ENCODE measurements at places on chromosomes 7 and 10.

DNA sequence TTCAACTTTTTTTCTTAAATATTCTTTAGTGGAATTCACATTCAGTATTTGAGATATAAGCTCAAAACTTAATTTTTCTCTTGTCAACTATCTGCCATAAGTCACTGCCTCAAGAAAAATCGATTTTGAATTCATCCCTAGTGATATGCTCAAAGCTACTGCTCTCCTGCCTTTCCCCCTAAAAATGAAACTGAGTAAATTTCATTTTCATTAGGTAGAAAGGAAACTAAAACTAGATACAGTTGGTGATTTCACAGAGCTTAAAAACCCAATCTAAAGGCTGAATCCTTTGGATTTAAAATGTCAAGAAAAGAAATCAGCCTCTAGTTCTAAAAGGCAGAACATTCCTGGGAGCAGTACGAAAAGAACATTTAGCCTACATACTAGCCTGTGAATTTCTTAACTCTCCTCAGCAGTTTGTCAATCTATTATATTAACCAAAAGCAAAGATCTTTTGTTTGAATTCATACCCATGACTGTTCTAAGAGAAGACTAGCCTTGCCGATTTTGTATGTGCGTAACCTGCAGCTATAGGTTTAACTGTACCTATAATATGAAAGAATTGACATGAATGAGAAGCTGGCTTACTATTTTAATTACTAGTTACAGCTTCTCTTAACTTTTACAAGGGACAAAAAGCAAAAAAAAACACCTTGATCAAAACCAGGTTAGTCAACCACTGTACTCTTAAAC, 4.9 kb upstream of the FAM53B start:
- DNase-seq = no peak

DNA sequence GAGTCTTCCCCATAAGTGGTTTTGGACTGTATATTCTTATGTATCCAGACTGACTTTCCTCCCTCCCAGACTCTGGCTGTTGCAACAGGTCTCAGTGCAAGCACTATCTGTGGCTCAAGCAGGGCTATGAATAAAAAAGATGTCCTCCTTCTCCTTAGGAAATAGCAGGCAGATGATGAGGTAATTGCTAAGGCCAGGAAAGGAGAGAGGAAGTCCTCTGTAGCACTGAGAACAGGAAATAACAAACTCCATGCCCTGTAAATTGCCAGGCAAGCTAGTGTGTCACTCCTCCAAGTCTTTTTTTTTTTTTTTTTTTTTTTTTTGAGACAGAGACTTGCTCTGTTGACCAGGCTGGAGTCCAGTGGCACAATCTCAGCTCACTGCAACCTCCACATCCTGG, 900.1 kb downstream of the TYW1 start:
- DNase-seq = no peak

DNA sequence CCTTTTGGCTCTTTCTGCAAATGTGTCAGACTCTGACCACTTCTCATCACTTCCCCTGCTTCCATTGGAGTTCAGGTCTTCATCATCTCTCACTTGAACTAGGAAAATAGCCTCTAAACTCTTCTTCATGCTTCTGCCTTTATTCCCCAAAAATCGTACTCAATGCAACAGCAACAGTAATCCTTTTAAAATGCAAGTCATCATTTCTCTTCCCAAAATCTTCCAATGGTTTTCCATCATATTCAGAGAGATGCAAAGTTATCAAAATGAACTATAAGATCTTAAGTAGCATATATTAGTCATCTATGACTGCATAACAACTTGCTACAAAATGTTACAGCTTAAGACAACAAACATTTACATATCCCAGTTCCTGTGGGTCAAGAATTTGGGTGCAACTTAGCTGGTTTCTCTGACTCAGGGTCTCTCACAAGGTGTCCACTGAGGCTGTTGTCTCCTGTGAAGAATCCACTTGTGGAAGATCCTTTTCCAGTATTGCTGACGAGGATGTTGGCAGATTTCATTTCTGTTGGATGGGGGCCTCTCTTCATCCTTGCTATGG, 31.0 kb upstream of the ETV1 start:
- DNase-seq = no peak

- no peak for DNase-seq
Observed at GRCh38 chr7:64907641-64908326, 4.7 kb downstream of the ZNF273 start.

GRCh38 chr10:49484486-49485235, 54.3 kb downstream of the ERCC6 start:
- DNase-seq = no peak

GRCh38 chr7:15457990-15458955, 103.5 kb downstream of the AGMO start:
- DNase-seq = no peak

GRCh38 chr10:90047243-90047729, 345.9 kb downstream of the KIF20B start:
- no peak for DNase-seq

DNA sequence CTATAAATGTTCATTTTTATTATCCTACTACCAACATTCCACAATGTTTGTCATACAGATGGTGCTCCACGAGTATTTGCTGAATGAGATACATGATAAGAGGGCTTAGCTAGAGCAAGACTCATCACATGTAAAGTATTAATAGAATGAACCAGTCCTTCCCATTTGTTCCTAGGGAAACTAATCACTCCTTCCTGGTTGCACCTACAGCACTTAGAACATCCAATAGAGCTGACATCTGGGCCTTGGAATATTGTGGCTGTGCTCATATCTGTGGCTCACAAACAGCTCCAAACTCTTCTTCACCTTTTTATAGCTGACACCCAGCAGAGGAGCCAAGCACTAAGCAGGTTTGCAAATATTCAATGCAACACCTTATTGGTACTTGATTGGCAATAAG, 91.9 kb upstream of the C1GALT1 start:
- DNase-seq = no peak

DNA sequence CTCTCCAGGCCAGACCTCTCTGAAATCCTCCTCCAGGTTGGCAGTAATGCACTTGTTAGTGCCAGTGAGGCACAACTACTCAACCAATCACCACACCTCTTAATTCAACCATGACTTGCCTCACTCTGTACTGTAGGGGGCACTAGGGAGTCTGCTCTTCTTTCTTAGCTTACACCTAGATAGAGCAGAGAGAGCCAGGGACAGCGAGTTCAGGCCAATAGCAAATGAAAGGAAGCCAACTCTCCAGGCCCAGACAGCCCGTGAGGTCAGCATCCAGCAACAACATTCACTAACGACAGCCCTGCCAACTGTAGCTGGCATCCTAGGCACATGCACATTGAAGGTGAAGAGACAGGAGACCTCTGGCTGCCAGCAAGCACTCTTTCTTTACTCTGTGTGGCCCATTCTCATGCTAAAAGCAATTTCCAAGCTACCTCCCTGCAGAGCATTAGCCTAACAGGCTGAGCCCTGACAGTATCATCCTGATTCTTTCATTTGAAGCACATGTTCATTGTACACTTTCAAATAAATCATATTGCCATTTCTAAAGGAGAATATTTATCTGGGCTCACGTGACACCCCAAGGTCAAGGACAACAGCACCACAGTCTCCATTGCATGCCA, 136.3 kb downstream of the DPY19L1 start:
- DNase-seq = peak; percentile 47

GRCh38 chr10:3902809-3903410, 117.9 kb upstream of the KLF6 start:
- no peak for DNase-seq

DNA sequence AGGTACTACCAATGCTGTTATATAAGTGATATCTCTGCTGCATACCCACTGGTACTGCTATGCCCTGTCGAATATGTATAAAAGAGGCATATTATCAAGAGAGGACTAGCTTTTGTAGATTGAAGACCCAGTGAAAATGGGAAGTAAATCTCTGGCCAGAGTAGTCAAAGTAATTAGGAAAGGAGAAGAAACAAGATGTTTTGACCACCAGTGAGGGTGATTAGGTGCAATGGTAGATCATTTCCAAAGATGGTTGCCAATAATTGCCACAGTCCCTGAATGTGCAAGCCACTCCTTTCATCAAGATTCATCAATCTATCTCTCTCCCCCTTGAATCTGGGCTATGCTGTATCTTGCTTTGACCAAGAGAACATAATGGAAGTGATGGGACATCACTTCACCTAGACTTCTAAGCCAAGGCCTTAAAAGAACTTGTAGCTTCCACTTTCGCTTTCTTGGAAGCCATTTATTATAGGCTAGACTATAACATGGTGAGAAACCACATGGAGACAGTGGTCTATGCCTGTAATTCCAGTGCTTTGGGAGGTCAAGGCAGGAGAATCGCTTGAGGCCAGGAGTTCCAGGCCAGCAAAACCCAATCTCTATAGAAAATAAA, 52.6 kb upstream of the ST8SIA6 start:
- no peak for DNase-seq

DNA sequence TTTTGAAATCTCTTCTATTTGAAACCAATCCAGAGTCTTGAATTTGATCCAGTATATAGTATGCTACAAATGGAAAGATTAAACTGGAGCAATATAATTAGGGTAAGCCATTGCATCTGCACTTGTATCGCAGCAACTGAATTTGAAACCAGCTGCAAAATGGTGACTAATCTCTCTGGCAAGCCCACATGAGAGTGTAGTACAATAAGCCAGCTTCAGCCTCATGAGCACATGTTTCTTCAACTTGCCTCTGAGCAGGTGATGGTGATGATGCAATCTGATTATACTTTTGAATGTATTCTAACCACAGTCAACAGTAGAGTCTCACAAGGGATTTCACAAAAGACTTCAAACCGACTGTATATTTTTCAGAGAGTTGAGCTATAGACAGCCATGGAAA, 829 bp upstream of the RPA3 start:
- no peak for DNase-seq

DNA sequence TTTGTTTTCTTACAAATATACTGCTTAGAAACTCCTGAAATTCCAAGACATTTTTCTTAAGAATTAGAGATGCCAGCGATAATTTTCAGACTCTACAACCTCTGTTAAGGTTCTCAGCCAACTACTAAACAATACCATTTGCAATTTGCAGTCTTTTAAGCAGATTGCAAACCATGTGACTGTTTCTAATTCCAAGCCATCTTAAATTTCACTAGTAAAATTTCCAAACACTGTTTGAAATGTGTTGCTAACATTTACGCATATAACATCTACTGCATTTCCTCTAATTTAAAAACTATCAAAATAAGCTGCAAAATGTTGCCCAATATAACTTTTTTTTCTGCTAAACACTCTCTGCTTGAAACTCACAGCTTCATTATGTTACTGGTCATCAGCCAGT, 56.0 kb upstream of the MACROH2A2 start:
- no peak for DNase-seq

GRCh38 chr7:22129819-22130580, 184.3 kb upstream of the CDCA7L start:
- DNase-seq = no peak

GRCh38 chr10:68594405-68594804, 34.3 kb downstream of the TET1 start:
- no peak for DNase-seq

- no peak for DNase-seq
Observed at GRCh38 chr7:105978974-105979373, 15.9 kb downstream of the CDHR3 start.

GRCh38 chr7:28570970-28571288, 158.6 kb downstream of the CREB5 start:
- no peak for DNase-seq

DNA sequence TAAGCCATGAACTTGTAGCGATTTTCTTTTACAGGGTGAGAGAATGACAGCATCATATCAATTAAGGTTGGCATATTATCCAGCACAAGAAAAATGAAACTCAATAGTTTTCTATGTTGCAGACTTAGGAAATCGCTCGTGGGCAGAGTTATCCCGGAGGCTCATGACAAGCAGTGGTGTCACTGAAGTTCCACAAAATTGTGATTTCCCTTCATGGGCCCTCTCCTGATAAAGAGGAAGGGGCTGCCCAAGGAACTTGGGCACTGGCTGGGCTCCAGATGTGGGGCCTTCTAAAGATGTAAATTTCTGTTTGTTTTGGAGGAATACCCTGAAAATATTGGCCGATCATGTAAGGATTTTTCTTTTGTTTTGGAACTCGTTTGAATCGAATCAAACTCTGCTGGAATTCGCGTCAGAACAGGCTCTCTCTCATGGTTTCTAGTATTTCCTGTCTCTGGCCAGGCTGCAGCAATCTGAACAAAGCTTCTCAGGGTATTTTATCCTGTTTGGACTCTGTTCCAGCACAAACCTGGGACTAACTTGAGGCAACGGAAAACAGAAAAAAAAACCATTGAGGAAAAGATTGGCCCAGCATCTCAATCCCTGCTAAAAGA, 340.6 kb upstream of the NRP1 start:
- no peak for DNase-seq

DNA sequence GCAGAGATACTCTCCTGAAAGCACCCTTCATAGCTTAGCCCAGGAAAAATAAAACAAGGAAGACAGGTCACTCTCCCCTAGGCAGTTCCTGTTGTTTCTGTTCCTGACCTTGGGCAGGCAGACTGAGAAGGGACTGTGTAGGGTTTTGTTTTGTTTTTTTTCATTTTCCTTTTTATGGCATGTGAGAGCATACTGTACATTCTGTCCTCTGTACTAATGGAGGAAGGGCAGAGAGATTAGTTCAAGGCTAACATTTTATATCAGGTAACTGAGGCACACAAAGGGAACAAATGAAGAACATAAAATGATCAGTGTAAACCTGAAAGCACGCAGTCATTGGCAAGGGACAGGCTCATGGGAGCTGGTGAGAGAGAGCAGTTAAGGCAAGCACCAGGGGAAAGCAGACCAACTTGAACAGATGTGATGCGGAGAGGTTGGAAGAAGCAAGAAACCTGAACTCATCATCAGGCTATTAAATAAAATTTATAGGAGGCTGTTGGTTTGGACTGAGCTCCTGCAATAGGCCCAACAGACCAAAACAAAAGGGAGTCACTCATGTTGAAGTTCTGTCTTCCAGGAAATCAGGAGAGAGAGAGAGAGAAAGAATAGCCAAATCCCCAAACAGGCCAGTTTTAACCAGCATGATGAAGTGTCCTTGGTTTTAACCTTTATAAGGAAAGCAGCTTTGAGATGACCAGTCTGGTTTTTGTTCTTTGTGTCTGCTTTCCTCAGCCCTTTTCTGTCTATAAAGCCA, 34.1 kb upstream of the PDCD4 start:
- DNase-seq = no peak

Data from neural progenitor cell (in vitro differentiated cells).